Tongue (tissue), 3 donors: ENCODE measurements at places on chromosomes 13 and 19. TPM values are rescaled to one million over a fixed set of nuclear protein-coding genes. Genes with fewer than 3 reads are reported as not detected.

DNA sequence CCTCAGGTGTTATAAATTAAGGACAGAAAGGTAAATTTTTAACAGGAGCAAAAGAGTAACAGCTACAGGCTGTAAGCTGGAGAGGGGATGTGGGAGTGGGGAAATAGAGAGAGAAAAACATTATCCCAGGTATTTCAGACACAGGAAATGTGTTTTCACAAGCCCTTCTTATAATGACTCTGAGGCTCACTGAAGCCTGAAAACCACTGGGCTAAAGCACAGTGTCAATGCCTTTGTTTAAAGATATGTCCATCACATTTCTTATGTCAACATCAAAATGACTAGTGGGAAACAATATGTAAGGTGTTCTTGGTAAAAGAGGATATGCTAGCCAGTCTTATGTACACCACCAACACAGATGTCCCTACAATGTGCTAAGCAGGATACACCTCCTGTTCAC is 365.9 kb downstream of the FGF14 start:
- no peak for DNase-seq

DNA sequence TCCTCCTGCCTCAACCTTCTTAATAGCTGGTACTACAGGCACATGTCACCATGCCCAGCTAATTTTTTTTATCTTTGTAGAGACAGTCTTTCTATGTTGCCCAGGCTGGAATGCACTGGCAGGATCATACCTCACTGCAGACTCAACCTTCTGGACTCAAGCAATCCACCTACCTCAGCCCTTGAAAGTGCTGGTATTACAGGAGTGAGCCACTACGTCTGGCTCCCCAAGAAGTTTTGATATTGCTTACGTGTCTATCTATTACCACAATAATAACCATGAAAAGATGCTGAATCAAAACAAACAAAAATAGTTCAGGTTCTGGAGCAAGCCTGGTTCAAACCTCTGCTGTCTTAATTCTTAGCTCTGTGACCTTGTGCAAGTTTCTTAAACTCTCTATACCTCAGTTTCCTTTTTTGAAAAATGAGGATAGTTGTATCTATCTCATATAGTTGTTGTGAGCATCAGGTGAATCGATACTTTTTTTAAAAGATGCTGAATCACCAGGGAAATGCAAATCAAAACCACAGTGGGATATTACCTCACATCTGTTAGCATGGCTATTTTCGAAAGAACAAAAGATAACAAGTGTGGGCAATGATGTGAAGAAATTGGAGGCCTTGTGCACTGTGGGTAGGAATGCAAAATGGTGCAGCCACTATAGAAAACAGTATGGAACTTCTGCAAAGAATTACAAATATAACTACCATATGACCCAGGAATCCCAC is 19.0 kb upstream of the LEUTX start:
- no peak for DNase-seq

DNA sequence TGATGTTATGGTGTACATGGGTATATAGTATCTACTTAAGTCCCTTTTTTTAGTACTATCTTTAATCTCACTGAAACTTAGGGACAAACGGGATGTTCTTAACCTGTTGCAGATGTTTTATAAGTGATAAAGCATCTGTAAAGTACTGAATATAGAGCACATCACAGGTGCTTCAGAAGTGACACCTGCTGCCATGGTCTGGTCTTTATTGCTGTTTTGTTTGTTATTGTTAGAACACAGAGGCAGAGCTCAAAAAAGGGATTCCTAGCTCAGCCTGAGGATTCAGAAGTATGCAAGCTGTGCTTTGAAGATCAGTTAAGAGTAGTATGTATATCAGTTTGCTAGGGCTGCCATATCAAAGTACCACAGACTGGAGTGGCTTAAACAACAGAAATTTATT is 219.5 kb downstream of the DCT start:
- DNase-seq, result no peak

GRCh38 chr13:20370815-20371421 is 138.8 kb upstream of the GJB6 start:
- DNase-seq, result no peak

DNA sequence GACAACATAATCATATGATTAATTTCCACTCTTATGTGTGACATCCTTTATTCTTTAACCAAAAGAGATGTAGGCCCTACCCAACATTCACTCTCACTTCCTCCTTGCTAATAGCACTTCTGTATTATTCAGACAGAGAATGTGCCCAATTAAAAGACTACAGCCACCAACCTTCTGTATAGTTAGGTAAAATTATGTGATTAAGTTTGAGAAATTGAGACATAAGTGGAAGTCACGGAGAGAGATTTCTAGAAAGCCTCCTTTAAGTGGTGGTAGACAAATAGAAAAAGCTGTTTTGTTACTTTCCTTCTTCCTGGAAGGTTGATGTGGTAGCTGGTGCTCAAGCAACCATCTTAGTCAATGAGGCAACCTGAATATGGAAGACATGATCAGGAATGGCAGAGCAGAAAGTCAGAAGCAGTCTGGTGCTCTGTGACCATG is 14.8 kb downstream of the EPSTI1 start:
- DNase-seq, result no peak

- peak; percentile 45 for DNase-seq
Measured at GRCh38 chr13:33441015-33441414, 155.5 kb upstream of the STARD13 start.

DNA sequence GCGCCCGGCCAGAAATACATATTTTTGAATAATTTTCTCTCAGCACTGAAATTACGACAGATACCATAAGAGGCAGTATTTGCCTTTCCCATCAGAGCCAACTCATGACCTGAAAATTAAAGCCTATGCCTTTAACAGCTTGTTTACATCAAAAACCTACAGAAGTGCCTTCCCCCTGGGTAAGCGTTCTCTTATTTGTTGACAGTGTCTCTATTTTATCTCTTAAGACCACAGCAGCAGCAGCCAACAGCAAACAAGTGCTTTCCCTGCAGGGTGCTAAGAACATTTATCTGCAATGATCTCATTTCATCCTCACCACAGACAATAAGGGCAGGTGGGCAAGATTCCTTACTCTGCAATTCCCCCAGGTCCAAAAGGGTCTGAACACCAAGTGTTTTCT is 6.0 kb downstream of the AKAP8L start:
- DNase-seq, result no peak

- DNase-seq, result no peak
Measured at GRCh38 chr13:34654203-34654602, 287.9 kb upstream of the NBEA start.

The CYP4F2 gene
- not detected for total RNA-seq

The LNX2 gene
- 10.9 TPM for total RNA-seq

The CD33 gene
- 3.5 TPM for total RNA-seq

The EPS8L1 gene
- 76.8 TPM for total RNA-seq

The PGLYRP2 gene
- total RNA-seq, result not detected

The SELENOV gene
- total RNA-seq, result not detected

The TPTE2 gene
- total RNA-seq, result not detected
